ENCODE measurements at places on chromosomes 6 and 20.
A peak's percentile ranks its signal among the peaks of the same experiment; 100 is the strongest.

- DNase-seq = peak; percentile 74
Measured at GRCh38 chr6:139290787-139291311, 949 bp downstream of the TXLNB start.

- no peak for DNase-seq
Measured at GRCh38 chr6:162360901-162361567, 366.5 kb downstream of the PRKN start.

GRCh38 chr6:144955859-144956258, 670.7 kb downstream of the UTRN start:
- DNase-seq = no peak

DNA sequence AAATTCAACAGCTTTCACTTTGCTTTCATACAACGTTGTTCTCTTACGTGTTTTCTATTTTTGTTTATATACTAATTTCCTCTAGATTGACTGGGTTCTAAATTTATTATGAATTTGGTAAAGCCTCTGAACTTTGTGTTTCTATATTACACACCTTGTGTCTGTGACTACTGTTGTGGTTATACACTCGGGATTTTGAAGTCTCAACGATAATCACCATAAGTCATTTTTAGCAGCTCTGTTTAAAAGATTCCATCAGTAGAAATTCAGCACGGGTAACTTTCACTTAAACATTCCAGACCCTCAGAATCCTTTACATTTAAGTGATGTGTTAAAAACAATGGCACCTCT, 31.8 kb upstream of the HBS1L start:
- DNase-seq = no peak

DNA sequence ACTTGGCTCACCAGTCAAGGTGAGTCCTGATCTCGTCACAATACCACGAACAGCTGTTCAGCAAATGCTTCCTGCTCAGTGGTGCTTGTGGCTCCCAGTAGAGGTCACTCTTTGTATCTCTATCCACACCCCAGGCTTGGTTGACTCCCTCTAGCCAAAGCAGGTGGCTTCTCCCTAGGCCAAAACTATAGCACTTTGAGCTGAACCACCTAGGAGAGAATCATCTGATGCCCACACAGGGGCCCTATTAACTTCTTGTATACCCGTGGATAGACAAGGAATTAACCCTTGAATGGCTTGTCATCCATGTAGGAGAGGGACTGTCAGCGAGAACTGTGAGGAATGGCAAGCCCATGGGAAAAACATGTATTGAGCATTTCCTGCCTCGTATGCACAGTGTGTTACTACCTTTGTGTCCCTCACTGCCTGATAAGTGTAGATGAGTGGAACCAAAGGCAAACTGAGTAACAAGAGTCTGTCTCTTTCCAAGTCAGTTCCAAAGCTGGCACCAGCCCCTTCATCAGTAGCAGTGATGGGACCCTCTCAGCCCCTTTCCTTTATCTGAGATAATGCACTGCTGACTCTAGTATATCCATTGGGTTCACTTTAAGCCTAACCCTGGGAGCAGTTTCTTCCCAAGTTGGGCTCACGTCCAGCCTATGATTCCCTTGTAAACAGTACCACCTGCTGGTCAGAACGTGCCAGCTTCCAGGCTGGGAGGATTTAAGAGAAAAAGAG, 42.5 kb downstream of the EIF2S2 start:
- DNase-seq = peak; percentile 35

DNA sequence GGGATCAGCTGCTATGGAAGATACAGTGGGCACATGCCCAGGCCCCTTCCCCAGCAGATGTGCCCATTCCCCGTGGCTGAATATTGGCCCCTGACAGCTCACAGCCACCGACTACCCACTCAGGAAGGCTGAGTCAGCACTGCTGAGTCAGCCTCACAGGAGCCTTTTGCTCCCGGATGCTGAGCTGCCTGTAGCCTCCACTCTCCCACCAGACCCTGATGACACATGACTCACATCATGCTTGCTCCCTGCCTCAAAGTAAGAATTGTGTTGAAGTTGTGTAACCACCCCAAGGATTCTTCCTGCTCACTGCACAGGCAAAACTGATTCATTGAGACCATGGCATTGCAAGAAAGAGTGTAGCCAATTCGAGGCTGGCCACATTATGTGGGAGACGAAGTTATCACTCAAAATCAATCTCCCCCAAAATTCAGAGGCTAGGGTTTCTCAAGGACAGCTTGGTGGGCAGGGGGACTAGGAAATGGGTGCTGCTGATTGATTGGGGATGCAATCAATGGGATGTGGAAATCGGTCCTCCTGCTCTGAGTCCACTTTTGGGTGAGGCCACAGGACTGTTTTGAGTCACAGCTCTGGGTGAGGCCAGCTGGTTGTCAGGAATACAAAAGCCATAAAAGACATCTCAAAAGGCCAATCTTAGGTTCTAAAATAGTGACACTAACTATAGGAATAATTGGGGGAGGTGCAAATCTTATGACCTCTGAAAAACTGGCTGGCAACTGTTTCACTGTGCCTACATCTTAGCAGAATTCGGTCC, 556.6 kb upstream of the CDH4 start:
- peak; percentile 24 for DNase-seq

GRCh38 chr20:41145821-41146620, 8.7 kb downstream of the PLCG1 start:
- no peak for DNase-seq

GRCh38 chr20:12464036-12464435, 544.7 kb upstream of the SPTLC3 start:
- no peak for DNase-seq

DNA sequence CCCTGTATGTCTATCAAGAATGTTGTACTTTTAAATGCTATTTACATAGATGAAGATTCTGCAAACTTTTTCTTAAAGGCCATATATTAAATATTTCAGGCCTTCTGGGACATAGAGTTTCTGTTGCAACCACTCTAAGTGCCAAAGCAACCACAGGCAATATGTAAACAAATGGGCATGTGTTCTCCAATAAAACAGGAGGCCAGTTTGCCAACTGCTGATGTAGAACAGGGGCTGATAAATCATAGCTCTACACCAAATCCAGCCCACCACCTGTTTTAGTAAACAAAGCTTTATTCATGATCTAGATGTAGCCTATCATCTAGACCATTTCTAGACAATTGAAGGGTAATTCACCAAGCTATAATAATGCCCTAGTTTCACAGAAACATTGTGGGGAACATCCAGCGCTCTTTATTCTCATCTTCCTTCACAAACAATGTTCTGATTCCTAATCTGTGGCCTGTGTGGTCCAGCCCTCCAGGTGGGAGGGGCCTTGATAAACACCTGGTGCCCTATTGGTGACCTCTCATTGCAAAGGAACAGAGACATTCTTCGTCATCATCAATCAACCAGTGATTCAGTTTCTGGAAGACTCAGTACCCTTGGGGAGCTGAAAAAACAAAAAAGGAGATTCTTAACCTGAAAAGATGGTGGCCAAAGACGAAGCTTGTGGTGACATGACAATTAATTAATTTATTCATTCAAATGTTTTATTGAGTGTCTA, 80.2 kb downstream of the PREP start:
- DNase-seq = no peak

DNA sequence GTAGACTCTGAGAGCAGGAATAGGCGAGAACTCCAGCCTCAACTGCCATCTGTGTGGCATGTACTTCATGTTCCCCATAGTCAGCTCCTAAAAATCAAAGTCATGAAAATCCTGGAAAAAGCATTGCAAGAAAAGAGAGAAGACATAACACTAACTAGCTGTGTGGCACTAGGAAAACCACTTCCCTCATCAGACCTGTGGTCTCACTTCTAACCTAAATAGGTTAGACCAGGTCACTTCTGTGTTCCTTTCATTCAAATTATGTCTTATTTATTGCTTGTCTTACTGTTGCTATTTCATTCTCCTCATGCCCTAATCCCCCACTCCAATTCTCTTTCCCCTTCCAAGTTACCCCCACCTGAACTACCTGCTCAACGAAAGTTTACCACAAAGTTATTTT, 70.2 kb downstream of the TNFRSF21 start:
- DNase-seq = no peak

DNA sequence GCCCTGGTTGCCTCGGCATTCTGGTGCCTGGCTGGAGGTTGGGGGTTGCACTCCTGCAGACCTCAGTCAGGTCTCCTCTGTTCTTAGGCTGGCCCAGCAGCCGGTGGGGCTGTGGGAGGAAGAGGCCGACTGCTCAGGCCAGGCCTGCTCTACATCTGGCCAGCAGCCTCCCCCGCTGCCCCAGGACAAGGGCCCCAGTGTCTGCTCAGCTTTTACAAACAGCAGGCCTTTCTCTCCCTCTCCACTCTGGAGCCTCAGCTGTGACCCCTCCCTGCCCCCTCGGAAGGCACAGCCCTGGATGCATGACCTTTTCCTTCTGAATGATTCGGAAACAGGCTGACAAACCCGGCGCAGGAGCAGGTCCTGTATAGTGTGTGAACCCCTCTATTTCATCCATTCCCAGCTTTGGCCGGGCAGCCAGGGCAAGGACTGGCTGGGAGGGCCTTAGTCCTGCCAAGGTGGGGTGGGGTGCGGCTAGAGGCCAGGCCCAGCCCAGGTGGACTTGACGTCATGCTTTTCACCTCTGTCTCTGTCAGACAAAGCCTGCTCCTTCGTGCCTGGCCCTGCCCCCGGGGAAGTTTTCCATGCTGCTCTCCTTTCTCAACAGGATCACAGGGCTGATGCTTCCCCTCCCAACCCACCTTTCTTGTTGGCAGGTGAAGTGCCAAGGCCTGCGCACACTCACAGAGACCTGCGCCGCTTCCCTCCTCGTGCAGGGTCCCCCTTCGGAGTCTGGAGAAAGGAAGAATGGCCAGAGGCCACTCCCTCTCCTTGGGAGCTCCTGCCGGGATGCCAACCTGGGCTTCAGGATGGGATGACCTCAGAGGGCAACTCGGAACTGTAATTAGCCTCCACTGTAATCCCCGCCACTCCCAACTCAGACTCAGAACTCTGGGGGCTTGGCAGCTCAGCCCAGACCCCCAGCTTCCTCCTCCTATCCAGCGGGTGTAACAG, 10.1 kb upstream of the ITPR3 start:
- DNase-seq = no peak

GRCh38 chr6:168756009-168756634, 315.1 kb downstream of the SMOC2 start:
- no peak for DNase-seq

DNA sequence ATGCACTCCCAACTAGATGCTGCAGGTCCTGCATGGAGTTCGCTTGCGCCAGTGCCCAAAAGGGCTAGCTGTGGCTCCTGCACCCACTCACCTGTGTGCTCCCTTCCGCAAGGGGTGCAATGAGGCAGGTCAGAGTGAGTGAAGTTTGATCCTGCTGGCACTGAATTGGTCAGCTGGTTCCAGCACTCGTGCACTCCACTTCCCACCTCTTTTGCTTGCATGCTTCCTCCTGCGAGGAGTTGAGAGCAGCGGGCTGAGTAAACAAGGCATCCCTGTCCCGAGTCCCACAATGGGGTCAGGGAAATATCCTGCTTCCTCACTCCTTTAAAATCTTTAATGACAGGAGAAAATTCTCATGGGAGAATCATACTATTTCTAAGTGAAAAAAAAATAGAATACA, 86.2 kb downstream of the LCA5 start:
- no peak for DNase-seq

GRCh38 chr6:6676910-6677441, 88.5 kb downstream of the LY86 start:
- peak; percentile 70 for DNase-seq

Measured in GDM1 (cell line).